Posterior cingulate gyrus (tissue), 11 donors: ENCODE measurements at places on chromosomes 16 and 17.

DNA sequence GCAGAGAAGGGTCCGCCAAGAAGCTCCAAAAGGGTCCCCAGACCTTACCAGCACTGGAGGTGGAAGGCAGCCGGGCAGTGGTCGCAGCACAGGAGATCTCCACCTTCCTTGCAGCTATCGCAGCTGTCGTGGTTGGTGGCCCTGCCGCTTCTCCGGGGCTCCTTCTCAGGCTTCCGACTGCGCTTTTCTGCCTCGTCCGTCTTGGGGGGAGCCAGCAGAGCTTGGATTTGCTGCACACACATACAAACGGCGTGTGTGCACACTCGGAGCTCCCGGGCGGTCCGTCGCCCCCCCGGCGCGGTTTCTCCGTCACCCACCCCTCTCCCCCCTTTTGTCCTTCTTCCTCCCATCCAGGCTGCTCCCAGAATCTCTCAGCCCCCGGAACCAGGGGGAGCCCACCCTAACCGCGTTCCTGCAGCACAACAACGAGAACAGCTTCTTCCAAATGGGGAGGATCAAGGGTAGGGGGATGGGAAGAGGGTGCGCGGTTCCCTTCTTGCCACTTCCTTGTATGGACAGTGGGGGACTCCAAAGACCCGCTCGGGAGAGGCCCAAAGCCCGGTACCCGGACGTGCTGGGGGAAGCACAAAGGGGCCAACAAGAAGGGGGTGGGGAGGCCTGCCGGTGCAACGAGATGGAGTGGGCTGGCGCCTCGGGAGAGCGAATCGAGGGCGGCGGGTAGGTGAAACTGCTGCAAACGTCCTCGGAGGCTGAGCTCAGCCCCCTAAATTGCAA is 1.1 kb downstream of the PHF12 start:
- DNase-seq: peak; percentile 56

DNA sequence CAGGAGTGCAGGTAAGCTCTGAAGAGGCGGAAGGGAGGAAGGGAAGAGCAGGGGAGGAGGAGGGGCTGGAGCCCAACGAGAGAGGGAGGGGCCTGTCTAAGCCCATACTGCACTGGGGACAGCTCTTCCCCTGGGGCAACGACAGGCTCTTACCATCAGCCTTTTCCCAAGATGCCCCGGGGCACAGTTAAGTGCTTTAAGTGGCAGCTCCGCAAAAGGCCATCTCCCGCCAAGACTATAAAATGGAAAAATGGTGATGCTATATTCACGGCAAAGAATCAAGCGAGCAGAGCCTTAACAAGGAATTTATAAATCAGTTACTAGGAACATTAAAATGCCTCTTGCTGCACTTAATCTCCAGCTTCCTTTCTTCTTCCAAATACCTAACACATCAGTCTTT is 110.2 kb upstream of the NLRP1 start:
- no peak for DNase-seq

GRCh38 chr16:84370723-84371552 is 2.6 kb downstream of the ATP2C2 start:
- DNase-seq: no peak

DNA sequence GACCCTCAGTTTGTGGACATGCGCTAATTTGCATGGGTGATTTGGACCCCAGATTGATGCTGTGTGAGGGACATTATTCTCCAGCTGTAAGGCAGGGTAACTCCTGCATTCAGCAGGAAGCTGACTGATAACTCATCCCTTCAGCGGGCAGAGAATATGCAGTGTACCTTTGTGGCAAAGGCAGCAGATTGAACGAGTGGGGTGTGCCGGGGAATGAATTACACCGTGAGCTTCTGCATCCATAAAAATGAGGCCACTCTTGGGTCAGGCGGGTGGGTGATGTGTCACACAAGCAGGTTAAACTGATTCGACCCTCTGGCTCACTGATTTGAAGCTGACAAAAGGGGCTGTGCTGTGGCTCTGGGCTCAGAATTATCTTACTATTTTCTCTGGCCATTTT is 128.9 kb upstream of the PMFBP1 start:
- DNase-seq: no peak

DNA sequence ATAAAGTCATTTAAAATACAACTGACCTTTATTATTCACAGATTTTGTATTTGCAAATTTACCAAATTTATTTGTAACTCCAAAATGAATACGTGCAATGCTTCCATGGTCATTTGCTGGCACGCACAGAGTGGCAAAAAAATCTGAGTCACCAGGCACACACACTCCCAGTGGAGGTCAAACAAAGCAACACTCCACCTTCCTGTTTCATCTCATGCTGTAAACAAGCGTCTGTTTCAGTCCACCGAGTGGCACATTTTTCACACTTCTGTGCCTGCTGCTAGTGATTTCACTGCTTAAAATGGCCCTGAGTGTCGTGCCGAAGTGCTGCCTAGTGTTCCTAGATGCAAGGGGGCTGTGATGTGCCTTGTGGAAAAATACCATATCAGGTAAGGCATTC is 17.8 kb upstream of the ITGAE start:
- DNase-seq: no peak

GRCh38 chr16:23185656-23186055 is 3.1 kb downstream of the SCNN1G start:
- no peak for DNase-seq

DNA sequence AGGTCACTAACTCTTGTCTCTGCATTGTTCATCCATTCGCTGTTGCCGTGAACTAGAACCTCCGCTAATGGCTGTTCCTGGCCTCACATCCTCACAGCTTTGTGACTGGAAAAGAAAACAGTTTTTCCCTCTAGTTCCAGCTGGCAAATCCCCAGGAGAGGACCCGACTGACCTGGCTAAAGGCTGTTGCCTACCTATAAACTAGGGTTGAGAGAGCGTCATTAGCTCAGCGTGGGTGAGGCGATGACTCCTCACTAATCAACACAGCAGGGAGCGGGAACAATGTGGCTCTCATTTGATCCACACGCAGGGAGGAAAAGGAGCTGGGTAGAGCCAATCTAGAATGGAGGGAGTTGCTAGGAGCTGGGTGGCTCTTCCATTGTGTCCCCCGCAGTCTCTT is 282.1 kb upstream of the IRX5 start:
- DNase-seq: no peak

- DNase-seq: no peak
Measured at GRCh38 chr17:63304704-63305261, 141.3 kb downstream of the CYB561 start.

DNA sequence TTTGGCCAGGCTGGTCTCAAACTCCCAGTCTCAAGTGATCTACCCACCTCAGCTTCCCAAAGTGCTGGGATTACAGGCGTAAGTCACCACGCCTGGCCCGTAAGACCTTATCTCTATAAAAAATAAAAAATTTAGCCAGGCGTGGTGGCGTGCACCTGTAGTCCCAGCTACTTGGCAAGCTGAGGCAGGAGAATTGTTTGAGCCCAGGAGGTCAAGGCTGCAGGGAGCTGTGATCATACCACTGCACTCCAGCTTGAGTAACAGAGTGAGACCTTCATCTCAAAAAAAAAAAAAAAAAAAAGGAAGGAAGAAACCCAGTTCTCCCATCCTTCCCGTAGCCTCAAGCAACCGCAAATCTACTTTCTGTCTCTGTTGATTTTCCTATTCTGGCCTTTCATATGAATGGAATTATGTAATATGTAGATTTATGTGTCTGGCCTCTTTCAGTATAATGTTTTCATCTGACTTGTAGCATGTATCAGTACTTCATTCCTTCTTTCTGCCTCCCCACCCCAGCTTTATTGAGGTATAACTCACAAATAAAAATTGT is 11.2 kb downstream of the CASC3 start:
- DNase-seq: no peak

- DNase-seq: no peak
Measured at GRCh38 chr16:85635545-85636140, 22.5 kb downstream of the GSE1 start.

GRCh38 chr17:2730764-2731353 is 18.6 kb downstream of the CCDC92B start:
- no peak for DNase-seq

- no peak for DNase-seq
Measured at GRCh38 chr17:50134206-50135110, 4.5 kb upstream of the SAMD14 start.

DNA sequence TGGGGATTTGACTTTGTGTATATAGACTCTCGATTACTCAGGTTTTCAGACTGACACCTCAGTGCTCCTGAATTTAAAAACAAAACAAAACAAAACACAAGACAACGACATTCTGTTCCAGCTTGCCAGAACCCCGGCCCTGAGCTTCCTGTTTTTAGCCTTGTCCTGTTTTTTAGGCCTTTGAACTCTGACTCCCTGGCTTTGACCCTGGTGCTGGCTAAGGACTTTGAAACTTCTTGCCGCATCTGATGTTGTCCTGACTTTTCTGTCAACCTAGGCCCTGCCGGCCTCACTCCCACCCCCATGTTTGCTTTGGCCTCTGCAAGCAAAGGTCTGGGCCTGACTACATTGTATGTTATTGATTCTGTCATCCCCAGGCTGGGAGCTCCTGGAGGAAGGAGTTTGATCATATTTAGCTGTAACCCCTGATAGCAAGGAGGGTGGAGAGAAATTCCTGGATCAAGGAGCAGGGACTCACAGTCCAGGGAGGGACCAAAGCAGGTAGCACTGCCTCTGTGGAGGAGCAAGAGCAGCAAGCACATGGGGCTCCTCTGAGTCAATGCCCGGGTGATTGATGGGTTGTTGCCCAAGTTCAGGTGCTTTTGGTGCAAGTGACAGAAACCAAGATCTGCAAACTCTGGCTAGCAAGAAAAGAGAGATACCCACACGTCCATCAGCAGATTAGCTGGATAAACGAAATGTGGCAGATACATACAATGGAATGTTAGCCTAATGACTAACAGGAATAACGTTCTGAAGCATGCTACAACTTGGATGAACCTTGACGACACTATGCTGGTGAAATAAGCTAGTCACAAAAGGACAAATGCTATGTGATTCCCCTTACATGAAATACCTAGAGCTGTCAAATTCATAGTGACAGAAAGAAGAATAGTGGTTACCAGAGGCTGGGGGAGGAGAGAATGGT is 7.7 kb downstream of the CCL16 start:
- DNase-seq: no peak

DNA sequence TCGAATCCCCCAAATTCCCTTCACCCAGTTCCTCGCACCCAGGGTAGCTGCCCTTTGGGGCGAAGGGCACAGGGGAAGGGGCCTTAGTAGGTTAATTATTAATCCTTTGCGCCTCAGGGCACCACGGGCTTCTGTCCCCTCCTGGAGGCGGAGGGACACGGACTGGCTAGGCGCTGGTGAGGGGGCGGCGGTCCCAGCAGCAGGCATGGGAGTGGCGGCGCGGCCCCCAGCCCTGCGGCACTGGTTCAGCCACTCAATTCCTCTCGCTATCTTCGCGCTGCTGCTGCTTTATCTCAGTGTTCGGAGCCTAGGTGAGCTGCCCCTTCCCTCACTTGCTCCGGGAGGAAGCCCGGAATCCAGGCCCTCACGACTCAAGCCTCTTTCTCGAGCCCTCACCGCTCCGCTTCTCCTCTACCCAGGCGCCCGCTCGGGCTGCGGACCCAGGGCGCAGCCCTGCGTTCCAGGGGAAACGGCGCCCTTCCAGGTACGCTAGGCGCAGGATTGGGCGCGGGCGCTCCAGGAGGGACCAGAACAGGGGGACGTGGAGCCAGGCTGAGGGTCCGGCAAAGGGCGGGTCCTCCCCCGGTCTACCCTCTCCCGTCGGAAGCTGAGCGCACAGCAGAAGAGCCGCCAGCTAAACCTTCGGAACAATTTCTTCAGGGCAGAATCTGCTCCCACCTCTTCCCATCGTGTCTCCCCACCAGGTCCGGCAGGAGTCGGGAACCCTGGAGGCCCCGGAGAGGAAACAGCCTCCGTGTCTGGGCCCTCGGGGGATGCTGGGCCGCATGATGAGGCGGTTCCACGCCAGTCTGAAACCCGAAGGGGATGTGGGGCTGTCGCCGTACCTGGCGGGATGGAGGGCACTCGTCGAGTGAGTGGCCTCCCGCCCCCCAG is at the start of gene GLTPD2:
TSS of gene GLTPD2 (plus strand) at position 158 of the 894 bp plus-strand sequence. CDS start at position 206, 48 bp downstream.
- DNase-seq: no peak

DNA sequence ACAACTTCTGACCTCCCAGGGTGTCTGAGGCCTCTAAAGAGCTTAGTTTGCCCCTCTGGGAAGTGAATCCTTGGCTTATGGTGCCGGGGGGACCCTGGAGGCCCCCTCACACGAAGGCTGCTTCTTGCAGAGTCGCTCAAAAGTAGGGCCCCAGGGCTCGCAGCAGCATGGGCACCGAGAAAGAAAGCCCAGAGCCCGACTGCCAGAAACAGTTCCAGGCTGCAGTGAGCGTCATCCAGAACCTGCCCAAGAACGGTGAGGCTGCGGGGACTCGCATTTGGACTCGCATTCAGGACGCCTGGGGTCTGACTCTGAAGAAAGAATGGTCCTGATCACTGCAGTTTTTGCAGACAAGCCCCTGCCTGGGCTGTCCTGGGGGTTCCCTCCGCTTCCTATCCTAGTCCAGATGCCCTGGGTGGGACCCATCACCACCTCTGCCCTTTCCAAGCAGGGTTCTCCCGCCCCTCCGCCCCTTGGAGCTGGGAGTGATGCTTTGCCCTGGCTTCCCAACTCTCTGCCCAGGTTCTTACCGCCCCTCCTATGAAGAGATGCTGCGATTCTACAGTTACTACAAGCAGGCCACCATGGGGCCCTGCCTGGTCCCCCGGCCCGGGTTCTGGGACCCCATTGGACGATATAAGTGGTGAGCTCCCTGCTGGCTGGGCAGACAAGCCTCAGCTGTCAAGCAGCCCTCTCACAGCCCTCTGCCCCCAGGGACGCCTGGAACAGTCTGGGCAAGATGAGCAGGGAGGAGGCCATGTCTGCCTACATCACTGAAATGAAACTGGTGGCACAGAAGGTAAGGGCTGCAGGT is 698 bp downstream of the ACBD4 start:
- DNase-seq: peak; percentile 81

GRCh38 chr17:5883775-5884665 is 186.2 kb upstream of the WSCD1 start:
- no peak for DNase-seq

DNA sequence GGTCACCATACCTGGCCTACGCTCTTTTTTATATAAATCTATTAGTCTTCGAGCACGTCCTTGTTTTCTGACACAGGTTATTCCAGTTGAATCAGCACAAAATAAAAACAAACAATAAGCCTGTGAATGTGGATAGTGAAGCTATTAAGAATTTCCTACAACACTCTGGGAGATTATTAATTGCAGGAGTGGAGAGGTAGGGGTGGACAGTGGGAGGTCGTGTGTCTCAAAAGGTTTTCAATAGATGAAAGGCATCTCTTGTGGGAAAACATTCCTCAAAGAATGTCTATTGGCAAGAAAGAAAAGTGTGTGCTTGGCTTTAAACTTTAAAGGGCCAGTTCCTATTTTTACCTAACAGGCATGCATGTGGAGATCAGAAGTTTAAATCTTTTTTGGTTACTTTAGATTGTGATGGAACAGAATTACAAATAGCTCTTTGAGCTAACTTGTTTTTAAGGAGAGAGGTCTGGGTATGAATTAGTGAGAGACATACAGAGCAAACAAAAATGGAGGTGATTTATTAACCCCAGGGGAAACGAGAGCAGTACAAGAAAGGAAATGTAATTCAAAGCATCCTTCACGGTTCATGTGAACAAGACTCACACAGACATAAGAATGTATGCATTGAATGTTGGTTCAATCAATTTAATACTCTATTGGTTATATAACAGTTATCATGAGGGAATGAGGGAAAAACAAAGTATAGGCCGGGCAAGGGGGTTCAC is 9.0 kb downstream of the SMYD4 start:
- DNase-seq: no peak

- no peak for DNase-seq
Measured at GRCh38 chr17:49111934-49112333, 20.6 kb upstream of the B4GALNT2 start.
